ENCODE measurements at places on chromosomes 4 and X. TPM values are rescaled to one million over a fixed set of nuclear protein-coding genes. Genes with fewer than 3 reads are reported as not detected.
A peak's percentile ranks its signal among the peaks of the same experiment; 100 is the strongest.

Gene HMGN5
- total RNA-seq: 3.7 TPM

Gene GPR143
- total RNA-seq: 2.8 TPM

GRCh38 chr4:35556387-35556786, 687.9 kb downstream of the ARAP2 start:
- ATAC-seq: no peak

DNA sequence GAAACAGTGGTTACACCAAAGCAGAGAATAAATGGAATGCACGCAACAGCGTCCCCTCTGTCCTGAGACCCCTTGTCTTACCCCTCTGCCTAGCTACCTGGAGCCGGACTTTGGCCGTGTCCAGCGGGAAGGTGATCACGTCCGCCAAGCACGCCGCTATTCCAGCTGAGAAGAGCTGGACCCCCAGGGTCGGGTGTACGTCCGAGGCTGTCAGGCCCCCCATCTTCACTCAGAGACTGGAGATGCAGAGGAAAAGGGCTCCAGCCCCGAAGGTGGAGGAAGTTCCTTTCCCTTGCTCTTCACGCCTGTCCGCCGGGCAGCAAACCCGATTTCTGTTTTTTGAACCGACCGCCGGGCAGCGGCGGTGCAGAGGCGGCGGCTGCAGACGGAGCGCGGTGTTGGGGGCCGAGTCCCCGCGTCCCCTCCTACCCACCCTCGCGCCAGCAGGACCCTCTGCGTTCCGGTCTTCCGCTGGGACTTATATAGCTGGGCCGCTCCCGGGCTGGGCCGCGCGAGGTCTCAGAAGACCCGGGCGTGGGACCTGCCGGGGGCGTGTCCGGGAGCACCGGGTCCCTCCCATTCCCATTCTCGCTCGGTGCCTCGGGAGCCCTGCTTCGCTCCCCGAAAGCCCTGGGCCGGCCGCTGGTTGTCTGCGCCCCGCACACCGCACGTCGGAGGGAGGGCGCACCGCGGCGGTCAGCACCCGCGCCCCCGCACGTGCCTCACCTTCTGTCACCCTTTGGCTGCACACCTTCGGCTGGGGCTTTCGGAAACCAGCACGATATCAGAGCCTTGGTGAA, at the start of gene UCP1:
TSS of gene UCP1 (minus strand) at position 455 of the 800 bp plus-strand sequence. CDS start at position 223, 232 bp downstream.
- peak; percentile 66 for ATAC-seq

DNA sequence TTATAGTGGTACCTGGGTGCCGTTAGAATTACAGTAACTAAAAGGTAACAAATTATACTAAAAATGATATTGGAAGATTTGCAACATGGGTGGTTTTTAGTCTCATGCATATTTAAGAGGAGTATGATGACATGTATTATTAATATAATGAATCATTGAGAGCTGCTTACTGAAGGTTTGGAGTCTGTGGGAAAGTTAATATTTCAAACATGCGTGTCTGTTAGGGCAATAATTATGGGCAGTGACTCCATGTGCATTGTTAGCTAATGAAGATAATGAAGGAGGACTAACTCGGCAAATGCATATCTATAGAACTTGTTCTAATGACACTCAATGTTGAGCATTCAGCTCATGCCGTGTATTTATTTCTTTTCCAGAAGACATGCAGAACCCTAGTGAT, 47.1 kb downstream of the MTHFD2L start:
- no peak for ATAC-seq

Gene CT45A10
- total RNA-seq: not detected
